ENCODE measurements at places on chromosomes 13 and 19.

- peak; percentile 95 for DNase-seq
These were observed 27.7 kb downstream of the STK24 start for GRCh38 chr13:98549006-98549727.

DNA sequence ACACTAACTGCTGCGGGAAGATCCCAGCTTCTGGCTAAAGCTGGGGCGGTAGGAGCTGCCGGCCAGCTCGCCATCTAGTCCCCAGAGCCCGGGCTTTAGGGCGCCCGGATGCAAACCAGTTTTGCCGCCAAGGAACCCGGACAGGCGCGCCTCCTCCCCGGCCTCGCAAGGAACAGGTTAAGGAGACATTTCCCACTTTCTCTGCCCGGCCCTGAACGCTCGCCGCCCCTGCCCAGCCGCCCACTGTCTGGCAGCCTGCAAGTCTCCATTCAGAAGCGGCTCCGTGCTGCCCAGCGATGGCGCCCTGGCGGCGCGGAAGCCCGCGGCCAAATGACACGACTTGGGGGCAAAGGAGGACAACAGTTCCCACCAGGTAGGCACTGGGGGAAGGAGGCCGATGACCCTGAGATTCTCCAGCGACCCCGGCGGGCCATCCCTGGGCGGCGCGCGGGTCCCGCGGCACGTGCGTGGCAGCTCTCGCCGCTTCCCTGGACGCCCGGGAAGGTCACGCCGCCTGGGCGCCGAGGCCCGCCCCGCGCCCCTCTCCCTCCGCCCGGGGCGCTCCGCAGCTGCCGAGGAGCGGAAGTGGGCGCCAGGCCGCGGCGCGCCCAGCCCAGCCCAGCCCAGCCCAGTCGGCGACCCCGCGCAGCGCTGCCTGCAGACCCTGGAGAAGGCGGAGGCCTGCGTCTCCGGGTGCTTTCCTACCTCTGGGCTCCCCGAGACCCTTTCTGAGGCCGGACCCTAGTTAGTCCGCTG, 42.2 kb upstream of the HNRNPA1L2 start:
- DNase-seq = peak; percentile 6

GRCh38 chr19:49631014-49631588, 8.8 kb downstream of the RRAS start:
- no peak for DNase-seq

- DNase-seq = peak; percentile 59
These were observed 23.0 kb upstream of the NDFIP2 start for GRCh38 chr13:79457948-79458347.

DNA sequence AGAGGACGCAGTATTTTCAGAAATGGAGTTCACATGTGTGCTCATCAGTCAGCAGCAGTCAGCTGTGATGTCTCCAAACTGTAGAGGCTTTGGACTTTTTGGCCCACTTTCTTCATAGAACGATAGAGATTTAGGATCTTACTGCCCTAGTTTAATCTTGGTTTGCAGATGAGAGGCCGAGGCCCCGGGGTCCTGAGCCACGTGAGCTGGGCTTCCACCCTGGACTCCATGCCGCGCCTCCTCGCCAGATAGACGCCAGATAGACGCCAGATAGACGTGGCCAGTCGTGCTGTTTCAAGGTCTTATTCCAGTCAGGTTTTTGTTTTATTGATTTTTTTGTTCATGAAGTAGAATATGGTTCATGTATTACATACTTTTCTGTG, 11.7 kb upstream of the MCF2L start:
- DNase-seq = no peak

- no peak for DNase-seq
These were observed 76.8 kb upstream of the PCDH8 start for GRCh38 chr13:52925251-52925650.

DNA sequence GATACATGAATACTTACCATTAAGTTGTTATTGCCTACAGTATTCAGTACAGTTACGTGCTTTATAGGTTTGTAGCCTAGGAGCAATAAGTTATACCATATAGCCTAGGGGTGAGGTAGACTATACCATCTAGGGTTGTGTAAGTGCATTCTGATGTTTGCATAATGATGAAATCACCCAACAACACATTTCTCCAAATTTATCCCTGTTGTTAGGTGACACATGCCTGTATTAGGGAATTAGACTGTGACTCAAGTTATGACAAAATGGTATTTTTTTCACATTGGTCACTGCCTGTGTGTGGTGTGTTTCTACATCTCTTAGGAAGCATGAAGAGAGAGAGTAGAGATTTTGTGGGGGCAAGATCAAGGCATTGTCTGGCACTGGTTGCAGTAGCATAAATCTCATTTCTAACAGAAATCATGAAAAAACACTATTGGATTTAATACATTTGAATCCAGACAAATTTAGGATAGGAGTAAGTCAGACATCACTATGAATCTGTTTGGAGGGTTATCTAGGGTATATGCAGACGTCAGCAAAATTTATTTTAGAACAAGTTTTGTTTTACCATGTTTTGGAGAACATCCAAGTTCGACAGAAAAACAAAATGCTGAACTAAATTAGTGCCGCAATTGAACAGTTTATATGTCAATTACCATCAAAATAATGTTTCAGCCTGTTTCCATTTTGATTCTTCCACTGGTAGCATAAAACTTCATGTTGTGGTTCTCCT, 332.1 kb downstream of the LMO7 start:
- DNase-seq = peak; percentile 41
